ENCODE measurements at places on chromosomes 16 and 17.
A peak's percentile ranks its signal among the peaks of the same experiment; 100 is the strongest.

DNA sequence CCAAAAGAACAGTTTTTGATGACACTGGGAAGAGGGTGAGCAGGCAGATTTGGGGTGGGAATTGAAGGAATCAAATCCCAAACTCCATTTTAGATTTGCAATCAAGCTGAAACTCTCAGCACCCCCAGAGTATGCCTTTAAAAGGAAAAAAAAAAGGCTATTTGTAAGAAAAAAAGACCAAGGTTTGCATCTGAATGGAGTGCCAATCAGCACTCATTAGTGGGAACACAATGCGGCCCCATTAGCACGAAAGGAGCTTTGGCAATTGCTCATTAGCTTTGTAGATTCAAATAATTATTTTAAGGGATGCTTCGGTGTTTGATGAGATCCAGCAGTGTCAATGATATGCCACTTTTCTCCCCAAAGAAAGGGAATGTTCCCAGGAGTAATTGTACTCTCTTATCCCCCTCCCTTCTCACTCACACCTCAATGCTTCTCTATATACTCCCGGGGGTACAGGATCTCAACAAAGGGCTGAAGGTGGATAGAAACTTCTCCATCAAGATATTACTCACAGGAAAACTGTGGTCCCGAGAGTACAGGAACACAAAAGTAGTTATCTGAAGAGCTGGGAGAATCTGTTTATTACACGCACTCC is 32.2 kb downstream of the CHP2 start:
- DNase-seq: no peak

GRCh38 chr17:51734462-51734861 is 424.1 kb downstream of the CA10 start:
- no peak for DNase-seq

GRCh38 chr17:31211352-31212012 is 85.6 kb downstream of the OMG start:
- DNase-seq: no peak

DNA sequence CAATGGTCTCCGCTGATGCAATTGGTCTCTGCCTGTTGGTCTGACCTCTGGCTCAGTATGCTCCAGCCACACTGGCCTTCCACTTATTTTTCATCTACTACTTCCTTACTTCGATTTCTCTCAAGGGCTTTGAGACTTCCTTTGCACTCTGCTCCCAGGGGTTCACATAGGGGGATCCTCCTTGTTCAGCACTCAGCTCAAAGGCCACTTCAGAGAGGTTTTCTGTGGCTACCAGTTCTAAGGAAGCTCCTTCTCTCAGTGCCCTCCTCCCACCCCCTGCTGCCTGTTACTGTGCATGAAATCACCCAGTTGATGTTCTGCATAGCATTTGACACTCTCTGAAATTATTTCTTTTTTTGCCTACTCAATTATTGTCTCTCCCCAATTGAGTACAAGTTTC is 476.4 kb downstream of the HS3ST3B1 start:
- DNase-seq: no peak

DNA sequence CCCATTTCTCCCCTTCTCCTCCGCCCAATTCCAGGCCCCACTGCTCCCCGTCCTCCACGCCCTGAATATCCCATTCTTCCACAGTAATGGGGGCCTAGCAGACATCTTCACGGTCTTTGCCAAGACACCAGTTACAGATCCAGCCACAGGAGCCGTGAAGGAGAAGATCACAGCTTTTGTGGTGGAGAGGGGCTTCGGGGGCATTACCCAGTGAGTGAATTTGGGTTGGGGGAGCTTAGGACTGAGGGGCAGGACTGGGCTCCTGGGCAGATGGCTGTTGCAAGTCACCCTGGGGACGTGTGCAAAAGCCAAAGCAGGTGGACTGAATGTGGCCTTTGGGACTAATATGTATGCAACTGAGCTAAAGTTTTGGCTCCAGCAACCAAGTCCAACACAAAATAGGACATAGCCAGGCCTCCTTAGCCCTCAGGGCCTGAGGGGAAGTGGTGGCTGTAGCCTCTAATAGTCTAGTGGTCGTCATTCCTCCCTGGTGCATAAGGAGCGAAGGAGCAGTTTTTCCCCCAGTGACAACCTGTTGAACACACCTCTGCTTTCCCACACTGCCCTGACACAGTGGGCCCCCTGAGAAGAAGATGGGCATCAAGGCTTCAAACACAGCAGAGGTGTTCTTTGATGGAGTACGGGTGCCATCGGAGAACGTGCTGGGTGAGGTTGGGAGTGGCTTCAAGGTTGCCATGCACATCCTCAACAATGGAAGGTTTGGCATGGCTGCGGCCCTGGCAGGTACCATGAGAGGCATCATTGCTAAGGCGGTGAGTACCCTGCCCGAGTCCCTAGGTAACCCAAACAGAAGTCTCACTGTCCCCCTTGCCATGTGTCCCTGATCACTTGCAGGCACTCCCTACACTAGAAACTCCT is 2.6 kb downstream of the ACADVL start:
- no peak for DNase-seq

GRCh38 chr17:40937384-40937819 is at the start of gene KRT23:
TSS of gene KRT23 (minus strand) at chr17:40937646. CDS start at chr17:40936603, 1,043 bp downstream.
- no peak for DNase-seq

GRCh38 chr17:77827511-77827910 is 131.0 kb upstream of the TNRC6C start:
- no peak for DNase-seq

- no peak for DNase-seq
Observed at GRCh38 chr17:60155815-60156214, 6.0 kb downstream of the CA4 start.

GRCh38 chr17:19306160-19307111 is 56.1 kb downstream of the B9D1 start:
- DNase-seq: peak; percentile 71

DNA sequence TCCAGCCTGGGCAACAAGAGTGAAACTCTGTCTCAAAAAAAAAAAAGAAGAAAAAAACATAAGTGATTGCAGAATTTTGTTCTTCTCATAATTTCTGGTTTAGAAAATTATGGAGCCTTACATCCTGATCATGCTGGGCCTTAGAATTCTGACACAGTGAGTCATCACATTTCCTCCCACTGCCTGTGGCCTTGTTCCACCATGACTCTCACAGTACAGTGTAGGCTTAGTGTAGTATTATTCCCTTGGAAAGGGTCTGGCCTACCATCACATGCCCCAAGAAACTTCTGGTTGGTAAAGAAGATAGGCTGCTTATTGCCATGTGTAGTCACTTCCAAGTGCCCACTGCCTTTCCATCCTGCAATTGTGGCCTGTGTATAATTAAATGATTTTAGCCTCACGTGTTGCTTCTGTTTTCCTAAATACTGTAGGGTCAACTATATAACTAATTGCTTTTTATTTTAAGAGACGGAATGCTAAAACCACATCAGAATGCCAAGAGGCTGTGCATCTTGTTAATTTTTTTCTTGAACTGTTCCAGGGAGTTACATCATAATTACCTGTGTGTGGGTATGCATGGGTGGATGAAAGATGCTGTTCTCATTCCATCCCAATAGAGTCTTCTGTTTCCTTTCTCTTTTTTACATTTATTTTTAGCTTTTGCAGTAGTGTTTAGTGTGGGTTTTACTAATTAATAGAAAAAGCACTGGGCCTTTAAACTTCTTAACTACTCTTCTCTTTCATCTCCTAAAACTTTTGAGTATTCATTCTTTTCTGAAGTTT is 25.9 kb downstream of the OGFOD1 start:
- DNase-seq: no peak

DNA sequence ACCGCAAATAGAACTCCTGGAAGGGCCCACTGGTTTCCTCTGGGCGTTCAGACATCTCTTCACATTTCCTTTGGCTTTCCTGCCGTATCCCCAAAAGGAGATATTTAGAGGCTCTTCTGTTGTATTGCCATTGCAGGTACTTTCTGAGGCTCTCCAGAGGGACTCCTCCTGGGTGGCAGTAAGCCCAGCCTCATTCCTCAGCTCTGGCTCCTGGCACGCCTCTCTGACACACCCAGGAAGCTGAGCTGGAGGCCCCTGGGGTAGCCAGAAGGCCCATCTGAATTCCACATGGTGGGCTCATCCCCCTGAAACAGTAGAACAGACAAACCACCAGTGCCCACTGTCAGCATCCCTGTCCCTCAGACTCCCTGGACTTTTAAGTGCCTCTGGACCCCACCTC is 206.7 kb downstream of the PARN start:
- DNase-seq: no peak

GRCh38 chr16:14018851-14019250 is 52.3 kb upstream of the MRTFB start:
- no peak for DNase-seq

DNA sequence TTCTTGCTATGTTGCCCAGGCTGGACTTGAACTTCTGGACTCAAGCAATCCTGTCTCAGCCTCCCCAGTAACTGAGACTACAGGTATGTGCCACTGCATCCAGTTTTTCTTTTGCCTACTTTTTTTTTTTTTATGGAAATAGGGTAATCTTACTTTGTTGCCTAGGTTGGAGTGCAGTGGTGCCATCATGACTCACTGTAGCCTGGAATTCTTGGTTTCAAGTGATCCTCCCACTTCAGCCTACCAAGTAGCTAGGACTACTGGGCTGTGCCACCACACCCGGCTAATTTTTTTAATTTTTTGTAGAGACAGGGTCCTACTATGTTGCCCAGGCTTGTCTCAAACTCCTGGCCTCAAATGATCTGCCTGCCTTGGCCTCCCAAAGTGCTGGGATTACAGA is 10.0 kb downstream of the LRRC36 start:
- DNase-seq: no peak

- no peak for DNase-seq
Observed at GRCh38 chr17:64091116-64091515, 38.8 kb downstream of the ERN1 start.

DNA sequence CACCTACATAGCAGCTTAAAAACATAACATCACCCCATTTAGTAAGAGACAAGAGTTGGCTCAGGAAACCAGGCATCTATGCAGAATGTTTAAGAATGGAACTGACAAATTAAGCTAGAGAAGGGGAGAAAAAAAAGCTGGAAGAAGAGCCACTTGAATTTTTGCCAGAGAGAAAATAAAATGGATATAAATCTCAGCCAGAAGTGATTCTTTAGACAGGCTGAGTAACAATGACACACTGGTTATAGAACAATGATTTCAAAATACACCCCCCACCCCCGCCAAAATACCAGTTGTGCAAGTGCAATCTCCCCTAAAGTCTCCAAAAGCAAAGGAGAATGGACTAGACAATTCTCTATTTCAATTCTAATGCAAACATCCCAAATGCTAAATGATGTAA is 22.4 kb downstream of the LSM12 start:
- no peak for DNase-seq

GRCh38 chr17:81519284-81520020 is 6.9 kb upstream of the ACTG1 start:
- peak; percentile 72 for DNase-seq

GRCh38 chr17:7774055-7774521 is 56.5 kb downstream of the DNAH2 start:
- DNase-seq: no peak

DNA sequence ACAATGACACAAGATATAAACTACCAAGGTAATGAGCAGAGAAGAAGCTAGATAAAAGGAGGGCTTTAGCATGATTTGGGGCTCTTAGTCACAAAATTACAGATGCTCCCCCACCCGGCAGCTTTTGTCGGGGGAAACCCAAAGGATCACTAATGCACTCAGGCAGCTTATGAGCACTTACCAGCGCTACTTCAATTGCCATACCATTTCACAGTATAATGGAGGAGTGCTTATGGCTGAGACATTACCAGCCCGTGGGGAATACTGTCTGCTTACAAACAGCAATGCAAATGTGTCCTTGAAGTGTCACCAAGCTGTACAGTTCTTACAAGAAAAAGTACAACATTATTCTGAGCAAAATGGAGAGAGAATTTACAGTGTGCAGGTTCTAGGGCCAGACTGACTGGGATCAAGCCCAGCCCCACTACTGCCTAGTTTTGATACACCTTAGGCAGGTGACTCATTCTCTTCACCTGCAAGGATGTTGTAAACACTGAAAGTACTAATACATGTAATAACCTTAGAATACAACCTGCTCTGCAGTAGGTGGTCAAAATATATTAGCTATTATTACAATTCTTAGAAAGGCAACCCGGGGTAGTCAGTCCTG is 16.3 kb downstream of the ANKFY1 start:
- DNase-seq: no peak

DNA sequence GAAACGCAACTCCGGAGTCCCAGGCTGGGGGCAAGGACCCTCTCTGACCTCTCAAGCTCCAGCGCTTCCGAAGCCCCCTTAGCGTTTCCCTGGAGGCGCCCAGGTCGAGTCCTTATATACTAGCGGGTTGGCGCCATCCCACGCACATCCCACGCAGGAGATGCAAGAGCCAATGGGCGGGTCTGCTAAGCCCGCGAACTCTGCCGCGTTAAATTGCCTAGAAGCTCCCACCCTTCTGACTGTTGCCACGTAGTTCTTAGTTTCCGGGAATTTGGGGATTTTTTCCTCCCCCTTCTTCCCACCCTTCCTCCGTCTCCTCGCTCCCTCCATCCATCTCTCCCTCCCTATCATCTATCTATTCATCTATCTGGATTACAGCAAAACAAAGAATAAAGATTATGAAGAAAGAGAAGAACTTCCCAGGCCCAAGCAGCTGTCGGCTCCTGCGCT is at the start of gene SLFN11:
TSS of gene SLFN11 (minus strand) at position 88 of the 450 bp plus-strand sequence. CDS start 9,814 bp downstream, outside the sequence.
- peak; percentile 56 for DNase-seq

DNA sequence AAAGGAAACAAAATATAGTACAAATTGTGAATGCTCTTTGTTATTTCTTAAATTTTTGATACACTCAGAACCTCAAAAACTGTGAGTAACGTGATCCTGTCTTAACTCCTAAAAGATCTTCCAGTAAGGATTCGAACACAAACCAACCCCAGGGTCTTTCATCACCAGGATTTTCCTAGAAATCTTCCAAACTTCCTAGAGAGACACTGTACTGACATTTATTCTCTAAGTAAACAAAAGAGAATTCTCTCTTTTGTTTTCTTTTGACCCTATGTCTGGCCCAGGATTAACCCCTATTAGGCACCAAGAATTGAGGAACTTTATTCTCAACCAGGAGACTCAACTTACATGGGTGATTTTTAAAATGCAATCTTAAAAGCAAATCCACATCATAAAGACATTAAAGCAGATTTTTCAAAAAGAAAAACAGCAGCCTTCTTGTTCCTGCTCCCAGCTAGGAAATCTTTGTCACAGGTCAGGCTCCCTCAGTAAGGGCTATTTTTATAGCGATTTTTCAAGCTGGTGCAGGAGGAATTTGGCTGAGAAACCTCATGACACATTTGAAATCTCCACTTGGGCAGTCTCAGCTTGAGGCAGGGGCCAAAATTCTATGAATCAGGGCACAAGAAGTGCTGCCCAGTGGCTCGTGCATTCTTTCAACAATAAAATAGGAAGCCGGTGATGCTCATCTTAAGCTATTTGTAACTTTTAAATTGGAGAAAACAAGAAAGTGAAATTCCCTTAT is 6.2 kb upstream of the SMG1 start:
- no peak for DNase-seq

GRCh38 chr16:87326151-87326571 is 9.0 kb upstream of the C16orf95 start:
- no peak for DNase-seq

DNA sequence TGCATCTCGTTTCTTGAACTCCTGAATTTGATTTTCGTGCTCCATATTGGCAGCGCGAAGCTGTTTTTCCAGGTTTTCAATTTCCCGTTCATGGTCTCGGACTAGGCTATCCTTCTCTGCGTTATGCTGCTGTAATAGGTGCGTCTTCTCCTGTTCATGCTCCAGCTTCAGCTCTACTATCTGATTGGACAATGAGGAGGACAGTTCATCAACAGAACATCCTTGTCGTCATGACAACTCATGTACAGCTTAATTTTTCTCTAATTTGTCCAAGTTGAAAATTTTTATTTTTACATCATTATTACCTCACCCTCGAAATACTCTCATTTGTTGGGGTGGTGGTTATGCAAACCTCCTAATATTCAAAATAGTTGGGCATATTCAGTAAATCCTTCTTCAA is 289.8 kb downstream of the CEP112 start:
- no peak for DNase-seq

GRCh38 chr16:85291302-85292148 is 179.3 kb upstream of the CIBAR2 start:
- DNase-seq: no peak
